ENCODE measurements at places on chromosomes 1 and 21. TPM values are rescaled to one million over a fixed set of nuclear protein-coding genes. Genes with fewer than 3 reads are reported as not detected.
A peak's percentile ranks its signal among the peaks of the same experiment; 100 is the strongest.

- DNase-seq, result no peak
Observed at GRCh38 chr1:113091988-113092594, 19.1 kb downstream of the LRIG2 start.

DNA sequence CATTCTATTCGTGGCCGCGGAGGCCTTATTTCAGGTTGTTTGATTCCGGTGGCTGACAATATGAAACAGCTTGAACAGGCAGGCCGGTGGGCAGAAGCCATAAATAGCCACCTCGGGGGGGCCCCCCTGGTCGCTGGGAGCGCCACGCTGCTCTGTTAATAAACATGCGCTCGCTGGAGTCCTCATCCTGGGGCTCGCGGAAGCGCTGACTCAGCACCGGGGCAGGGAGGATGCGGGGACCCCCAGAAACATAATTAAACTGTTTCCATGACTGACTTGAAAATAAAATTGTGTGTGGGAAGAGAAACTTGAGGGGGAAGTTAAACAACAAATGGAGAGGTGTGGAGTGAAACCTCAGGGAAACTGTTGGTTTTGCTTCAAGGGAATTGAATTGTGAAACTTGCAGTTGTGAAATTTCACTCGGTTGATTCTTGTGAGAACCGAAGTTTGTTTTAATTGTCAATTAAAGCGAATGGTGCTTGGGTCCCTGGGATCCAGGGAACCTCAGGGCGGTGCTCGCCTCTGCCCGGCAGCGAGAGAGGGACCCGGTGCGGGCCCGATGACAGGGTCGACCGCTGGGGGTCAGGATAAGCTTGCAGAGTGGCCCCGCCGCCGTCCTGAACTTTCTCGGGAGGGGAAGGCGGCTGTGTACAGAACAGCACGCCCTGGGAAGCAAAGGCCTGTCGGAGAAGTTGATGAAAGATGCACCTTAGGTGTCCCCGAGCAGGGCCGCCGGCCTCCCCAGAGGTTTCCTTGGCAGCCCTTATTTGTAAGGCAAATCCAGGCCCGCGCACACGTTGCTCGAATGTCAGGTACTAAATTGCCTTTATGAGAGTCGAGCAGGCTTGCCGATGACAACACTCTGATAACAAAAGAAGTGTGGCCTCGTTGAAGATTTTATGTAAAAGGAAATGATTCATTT, 176.9 kb upstream of the LMO4 start:
- DNase-seq, result peak; percentile 80

The ADGRL2 gene
- 49.9 TPM for total RNA-seq

The GBP7 gene
- total RNA-seq, result 0.17 TPM

DNA sequence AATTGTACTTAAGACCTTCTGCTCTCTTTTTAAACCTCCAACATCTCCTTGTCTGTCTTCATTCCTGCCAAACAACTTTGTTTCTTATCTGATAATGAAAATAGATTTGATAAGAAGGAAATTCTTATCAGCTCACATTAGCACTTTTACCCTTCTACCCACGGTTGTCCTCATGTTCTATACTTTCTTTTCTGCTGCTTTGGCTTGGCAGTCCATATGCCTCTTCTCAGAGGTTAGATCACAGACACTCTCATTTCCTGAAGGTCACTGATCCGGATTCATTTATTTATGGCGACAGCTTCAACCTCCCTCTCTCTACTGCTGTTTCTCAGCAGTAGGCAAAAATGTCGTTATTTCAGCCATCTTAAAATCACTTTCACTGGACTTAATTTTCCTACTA, 2015.8 kb downstream of the NCAM2 start:
- DNase-seq, result no peak

The ATP1A2 gene
- total RNA-seq, result 206 TPM

GRCh38 chr1:206921772-206922265, at the start of gene FCMR:
TSS of gene FCMR (minus strand) at chr1:206921941. CDS start at chr1:206921854, 87 bp downstream.
- DNase-seq, result no peak

GRCh38 chr1:47843059-47843458, 154.1 kb downstream of the TRABD2B start:
- no peak for DNase-seq

DNA sequence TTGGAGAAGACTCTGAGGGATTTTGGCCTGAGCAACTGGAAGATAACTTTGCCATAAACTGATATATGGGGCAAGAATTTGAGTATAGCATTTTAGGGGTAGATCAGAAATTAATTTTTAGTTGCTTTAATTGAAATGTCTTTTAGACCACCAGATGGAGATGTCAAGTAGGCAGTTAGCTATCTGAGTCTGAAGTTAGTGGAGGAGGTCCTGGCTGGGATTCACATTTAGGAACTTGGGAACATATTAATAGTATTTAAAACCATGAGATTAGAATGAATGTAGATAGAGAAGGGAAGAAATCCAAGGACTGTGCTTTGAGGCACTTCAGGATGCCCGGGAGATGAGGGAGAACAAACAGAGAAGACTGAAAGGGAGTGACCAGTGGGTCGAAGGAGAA, 32.6 kb downstream of the SLC44A3 start:
- DNase-seq, result no peak

The SPATA6 gene
- total RNA-seq, result 11.3 TPM

- DNase-seq, result no peak
Observed at GRCh38 chr1:204126386-204126785, 25.5 kb downstream of the ETNK2 start.

- DNase-seq, result no peak
Observed at GRCh38 chr1:21814981-21815582, 3.0 kb downstream of the LDLRAD2 start.
